ENCODE measurements at places on chromosomes 5 and 9.

- DNase-seq, result no peak
Observed at GRCh38 chr9:105299190-105299854, 54.9 kb downstream of the SLC44A1 start.

DNA sequence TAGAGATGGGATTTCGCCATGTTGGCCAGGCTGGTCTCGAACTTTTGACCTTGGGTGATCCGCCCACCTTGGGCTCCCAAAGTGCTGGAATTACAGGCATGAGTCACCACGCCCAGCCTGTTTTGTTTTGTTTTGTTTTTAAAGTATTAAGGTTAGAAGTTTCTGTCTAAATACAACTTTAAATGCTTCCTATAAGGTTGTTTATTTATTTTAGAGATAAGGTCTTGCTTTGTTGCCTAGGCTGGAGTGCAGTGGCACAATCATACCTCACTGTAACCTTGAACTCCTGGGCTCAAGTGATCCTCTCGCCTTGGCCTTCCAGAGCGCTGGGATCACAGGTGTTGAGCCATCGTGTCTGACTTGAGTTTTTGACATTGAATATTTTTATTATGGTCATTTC lies 11.4 kb downstream of the MRRF start:
- no peak for DNase-seq

- DNase-seq, result no peak
Observed at GRCh38 chr5:16992006-16992405, 55.9 kb upstream of the MYO10 start.

DNA sequence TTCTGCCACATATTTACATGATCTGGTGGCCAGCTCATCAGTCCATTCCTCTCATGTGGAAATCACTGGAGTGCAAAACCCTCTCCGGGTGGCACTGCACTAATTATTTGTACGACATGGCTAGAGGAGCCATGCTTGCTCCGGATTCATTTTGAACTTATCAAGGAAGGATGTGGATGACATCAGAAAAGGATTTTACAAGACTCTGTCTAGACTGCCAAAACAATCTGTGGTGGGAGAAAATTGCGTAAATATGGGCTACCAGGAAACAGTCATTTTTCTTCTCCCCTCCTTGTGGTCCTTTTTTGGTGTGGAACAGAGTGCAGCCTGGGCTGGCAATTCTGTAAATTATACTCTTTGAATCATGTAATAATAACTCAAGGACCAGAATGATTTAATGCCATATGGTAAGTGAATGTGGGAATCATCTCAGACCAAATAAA lies 123.4 kb upstream of the IFNE start:
- DNase-seq, result no peak

GRCh38 chr9:82410866-82411265 lies 422.3 kb downstream of the SPATA31D1 start:
- DNase-seq, result no peak

- no peak for DNase-seq
Observed at GRCh38 chr5:143491646-143492045, 88.2 kb upstream of the NR3C1 start.

DNA sequence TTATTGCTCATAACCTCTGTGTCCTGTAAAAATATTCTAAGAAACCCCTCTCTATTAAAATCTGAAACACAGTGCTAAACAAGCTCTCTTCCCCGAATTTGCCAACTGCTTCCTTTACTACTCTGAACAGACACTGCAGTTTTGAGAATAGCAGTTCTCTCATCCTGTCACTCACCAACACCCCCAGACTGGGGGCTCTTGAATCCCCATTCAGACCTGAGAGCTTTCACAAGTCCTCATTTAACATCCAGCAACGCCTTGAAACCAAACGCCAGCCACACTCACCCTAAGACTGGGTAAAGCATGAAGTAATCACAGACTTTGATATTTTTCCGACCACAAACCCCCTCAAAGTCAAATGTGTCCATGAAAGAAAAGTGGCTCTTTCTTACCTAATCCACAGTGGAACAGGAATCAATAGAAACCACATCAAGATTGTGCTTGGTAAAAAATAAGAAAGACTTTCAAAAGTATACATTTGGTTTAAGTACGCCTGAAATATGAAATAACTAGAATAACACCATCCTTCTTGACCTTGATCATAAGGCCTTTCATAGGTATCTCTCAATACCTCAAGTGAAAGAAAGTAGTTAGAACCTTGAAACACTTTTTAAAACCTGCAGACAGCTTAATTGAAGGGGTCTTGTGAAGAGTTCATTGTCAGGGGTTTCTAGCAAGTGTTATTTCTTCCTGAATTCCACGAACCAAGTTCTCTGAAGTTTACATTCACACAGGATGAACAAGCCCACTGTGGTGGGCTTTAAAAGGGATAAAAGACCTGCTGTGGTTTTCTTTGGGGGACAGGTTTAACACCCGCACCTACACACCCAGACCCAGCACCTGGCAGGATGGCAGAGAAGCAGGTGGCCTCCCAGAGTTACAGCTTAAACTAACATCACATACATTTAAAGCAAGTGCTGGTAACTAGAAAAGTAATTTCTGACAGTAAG lies 412.6 kb downstream of the MLLT3 start:
- DNase-seq, result no peak

GRCh38 chr5:56710826-56711590 lies 104.3 kb upstream of the MAP3K1 start:
- no peak for DNase-seq

DNA sequence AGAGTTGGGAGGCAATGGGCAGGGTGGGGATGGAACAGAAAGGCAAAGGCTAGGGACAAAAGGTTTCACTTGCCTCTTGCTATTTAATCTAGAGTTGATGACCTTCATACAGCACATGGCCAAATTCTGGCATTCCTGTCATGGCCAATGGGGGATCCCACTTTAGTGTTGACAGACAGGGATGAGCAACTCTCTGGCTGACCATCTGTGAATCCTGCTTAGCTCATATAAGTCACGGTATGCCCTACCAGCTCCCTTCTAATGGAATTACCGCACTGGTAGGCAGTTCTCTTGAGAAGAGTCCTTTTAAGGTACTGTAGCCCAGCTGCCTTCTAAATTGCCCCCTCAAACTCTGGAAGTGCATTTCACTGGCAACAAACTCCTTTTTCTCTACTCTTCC lies 76.1 kb downstream of the MAMDC2 start:
- DNase-seq, result no peak

Measured in KG1 (cell line).